Left renal pelvis (tissue), 4 donors: ENCODE measurements at places on chromosomes 5 and 9. TPM values are rescaled to one million over a fixed set of nuclear protein-coding genes. Genes with fewer than 3 reads are reported as not detected.

DNA sequence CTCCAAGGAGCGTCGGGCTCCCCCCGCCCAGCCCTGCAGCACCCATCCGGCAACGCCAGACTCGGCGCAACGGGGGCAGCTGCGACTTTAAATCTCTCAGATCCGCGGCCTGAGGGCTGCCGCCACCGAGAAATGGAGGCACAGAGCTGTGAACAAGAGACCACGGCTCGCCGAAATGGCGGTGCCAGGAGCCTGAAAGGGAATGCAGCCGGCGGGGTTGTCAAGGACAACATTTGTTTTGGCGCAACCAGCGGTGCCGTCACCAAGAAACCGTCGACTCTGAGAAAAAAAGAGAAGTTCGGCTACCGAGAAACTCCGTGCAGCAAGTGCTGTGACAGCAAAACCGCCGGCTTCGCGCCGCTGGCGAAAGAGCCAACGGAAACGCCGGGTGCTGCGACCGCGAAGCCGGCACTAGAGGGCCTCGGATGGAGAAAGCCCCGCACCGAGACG, 2.1 kb upstream of the ANXA2R start:
- no peak for DNase-seq

Gene RELL2
- polyA plus RNA-seq = 0.76 TPM

DNA sequence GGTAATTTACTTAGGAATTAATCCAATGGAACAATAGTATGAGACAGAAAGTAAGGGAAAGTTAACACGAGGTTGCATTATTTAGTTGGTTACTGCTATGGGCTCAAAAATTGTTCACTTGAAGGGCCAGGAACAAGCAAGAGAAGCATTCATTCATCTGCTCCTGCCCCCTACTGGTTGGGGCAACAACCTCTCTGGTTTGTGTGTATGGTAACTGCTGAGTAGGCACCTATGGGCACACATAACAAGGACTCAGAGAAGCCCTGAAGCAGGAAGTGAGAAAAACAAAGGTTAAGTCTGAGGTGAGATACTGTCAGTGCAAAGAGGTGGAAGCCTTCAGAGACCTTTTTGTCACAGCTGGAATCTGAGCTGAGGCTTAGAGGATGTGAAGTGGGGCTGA, 34.4 kb upstream of the RANBP6 start:
- no peak for DNase-seq

DNA sequence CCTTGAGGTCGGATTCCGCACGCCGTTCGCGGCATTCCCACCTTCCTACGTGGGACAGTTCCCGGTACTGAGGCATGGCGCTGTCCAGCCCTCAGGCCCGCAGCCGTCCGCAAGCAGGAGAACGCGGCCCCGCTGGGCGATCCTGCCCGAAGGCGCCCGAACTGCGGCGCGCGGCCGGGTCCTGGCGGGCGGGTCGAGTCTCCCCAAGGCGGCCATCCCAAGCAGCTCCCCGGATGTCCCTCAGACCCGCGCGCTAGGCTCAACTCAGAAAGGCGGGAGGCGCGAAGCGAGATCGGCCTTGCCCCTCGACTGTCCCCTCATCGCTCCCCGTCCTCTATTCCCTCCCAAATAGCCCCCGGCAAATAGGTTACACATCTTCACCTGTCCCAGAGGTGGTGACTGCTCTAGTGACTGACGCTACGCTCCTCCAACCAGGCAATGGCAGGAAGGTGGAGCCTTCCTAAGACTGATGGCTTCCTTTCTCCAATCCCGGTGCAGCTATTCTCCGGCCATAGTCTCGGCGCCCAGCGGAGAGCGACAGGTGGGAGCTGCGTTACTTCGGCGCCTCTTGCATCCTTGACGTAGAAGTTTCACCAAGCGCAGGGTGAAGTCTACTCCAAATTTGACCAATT, 787 bp upstream of the ANKHD1 start:
- peak; percentile 96 for DNase-seq

DNA sequence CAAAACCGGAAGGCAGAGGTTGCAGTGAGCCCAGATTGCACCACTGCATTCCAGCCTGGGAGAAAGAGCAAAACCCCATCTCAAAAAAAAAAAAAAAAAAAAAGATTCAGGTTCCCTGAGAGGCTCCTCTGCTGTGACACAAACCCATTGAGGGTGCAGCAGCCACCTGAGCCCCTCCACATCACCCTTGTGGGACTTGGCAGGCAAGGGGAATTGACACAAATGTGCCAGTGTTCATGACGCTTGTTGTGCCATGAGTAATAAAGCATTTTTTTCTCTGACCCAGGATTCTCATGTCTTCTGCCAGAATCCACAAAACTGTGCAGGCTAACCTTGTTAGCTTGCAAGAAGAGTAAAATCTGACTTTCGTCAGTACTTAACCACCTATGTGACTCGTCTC, 149.6 kb downstream of the TTC39B start:
- DNase-seq = no peak

- no peak for DNase-seq
These were observed 294.2 kb upstream of the CYLC2 start for GRCh38 chr9:102700936-102701335.

Gene CCDC192
- polyA plus RNA-seq = 0.73 TPM

DNA sequence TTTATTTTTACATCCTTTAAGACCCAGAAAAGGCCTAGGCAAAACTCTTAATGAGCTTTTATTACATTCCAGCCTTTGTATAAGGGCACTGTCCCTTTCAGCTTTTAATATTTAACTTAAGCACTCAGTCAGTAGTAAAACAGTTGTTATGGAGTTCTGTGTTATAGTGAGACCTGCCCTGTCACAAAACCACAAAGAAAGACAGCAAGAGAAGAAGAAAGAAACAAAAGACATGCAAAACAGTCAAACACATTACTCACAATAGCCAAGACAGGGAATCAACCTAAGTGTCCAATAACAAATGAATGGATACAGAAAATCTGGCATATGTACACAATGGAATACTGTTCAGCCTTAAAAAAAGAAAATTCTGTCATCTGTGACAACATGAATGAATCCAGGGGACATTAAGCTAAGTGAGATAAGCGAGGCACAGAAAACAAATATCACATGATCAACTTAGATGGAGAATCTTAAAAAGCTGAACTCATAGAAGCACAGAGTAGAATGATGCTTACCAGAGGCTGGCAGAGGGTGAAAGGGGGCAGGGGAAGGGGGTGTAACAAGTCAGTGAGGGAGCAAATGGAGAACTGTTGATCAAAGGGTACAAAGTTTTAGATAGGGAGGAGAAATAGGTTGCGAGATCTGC, 63.8 kb upstream of the CCNG1 start:
- no peak for DNase-seq

Gene GPR150
- not detected for polyA plus RNA-seq

Gene FOXI1
- 0.11 TPM for polyA plus RNA-seq

DNA sequence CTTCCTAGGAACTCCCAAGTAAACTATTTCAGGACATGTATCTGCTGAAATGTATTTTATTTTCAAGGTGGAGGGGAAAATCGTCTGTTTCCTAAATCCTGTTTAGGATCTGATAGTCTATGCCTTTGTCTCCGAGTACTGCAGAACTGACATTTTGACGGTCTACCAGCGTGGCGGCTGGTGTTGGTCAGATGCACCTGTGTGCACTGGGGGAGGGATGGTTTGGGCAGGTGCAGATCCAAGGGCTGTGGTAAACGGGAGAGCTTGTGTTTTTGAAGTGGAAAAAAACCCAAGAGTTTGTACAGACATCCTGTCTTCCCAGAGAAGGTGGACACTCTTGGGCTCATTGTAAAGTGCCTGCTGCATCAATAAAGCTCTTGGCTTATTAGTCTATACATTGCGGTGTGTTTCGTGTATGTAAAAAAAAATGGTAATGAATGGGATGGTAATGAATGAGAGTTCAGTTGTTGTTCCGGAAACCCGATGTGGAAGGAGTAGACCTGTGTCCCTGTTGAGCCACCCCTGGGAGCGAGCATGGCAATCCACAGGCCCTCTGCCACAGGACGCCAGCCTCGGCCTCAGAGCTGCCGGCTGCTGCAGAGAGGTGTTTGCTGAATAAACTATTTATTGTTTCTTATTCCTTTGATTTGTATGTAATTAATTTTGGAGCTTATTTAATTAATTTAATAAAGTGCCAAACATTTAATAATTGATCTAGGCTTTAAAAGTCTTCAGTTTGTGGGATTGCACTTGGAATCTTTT, 15.3 kb downstream of the ARPC5L start:
- no peak for DNase-seq

DNA sequence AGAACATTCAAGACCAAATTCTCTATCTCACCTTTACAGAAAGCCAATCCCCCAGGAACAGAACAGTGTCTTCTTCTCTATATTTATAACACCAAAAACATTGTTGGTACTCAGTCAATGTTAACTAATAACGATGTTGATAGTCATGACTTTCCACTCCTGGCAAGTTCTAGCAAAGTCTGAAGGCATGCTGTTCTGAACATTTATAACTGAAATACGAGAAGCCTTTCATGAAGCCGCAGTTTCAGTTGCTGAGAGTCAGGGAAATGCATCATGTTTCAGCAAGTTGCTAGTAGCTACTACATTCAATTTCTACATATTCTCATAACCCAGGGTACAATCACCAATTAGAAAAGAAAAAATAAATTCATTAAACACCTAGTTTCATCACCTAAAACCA, 301.4 kb downstream of the PDE4D start:
- no peak for DNase-seq

Gene CD274
- 0.67 TPM for polyA plus RNA-seq

- no peak for DNase-seq
These were observed 107.3 kb upstream of the SPIN1 start for GRCh38 chr9:88280816-88281382.

Gene LCNL1
- not detected for polyA plus RNA-seq

DNA sequence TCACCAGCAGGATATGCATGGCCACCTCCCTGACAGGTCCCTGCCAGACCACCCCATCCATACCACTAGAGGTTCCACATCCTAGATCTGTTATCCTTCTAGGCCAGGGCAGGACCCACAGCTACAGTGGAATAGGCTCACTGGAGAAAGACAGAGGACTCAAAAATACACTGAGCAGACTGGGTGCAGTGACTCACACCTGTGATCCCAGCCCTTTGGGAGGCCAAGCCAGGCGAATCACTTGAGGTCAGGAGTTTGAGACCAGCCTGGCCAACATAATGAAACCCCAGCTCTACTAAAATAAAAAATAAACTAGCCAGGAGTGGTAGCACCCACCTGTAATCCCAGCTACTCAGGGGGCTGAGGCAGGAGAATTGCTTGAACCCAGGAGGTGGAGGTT, 56.5 kb upstream of the TESK1 start:
- DNase-seq = no peak

DNA sequence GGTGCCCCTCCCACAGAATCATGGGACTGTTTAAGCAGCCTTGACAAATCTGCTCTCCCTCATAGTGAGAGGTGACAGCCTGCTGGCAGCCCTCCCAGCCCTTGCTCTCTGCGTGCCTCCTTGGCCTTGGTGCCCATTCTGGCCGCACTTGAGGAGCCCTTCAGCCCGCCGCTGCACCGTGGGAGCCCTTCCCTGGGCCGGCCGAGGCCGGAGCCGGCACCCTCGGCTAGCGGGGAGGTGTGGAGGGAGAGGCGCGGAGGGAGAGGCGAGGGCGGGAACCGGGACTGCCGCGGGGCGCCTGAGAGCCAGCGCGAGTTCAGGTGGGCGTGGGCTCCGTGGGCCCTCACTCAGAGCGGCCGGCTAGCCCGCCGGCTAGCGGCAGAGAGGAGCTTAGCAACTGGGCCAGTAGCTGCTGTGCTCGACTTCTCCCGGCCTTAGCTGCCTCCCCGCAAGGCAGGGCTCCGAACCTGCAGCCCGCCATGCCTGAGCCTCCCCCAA, 125.9 kb upstream of the MYO10 start:
- DNase-seq = no peak

DNA sequence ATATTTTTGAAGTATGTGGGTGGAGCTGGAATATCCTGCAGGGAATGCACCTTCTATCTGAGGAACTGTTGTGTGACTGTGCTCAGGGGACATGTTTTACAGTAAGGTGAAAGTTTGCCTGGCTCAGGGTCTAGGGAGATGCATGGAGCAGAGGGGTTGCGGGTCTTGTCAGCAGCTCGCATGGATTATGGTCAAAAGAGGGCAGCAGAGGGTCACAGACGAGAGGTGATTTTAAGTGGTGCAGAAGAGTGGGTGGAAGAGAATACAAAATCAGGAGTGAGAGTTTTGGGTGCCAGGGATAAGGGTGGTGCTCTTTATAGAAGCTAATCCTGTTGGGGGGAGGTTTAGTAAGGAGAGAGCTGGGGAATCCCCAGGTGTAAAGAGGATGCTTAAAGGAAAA, 53.5 kb upstream of the GRIN3A start:
- DNase-seq = peak; percentile 45

Gene GARIN3
- not detected for polyA plus RNA-seq

Gene KLF4
- 8.5 TPM for polyA plus RNA-seq

- no peak for DNase-seq
These were observed 224.6 kb downstream of the AGTPBP1 start for GRCh38 chr9:85516976-85517637.

GRCh38 chr5:428219-428618, 14.8 kb upstream of the EXOC3 start:
- DNase-seq = no peak

DNA sequence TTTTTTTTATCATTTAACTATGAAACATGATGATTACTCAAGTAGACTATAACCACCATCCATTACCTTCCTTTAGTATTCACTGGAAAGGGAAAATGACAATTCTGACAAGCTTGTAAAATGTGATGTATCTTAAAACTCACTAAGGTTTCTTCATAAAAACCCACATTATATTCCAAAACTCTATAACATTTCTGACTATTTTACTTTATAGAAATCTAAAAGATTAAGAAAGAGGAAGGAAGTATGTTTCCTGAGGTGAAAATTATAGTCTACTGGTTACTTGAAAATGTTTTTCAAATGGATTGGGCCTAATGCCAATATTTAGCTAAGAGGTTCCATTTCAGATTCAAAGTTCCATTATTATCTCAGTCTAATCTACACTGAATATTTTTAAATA, 1982.2 kb upstream of the C9orf72 start:
- no peak for DNase-seq

- DNase-seq = no peak
These were observed 498.4 kb upstream of the TUSC1 start for GRCh38 chr9:26176628-26177027.

DNA sequence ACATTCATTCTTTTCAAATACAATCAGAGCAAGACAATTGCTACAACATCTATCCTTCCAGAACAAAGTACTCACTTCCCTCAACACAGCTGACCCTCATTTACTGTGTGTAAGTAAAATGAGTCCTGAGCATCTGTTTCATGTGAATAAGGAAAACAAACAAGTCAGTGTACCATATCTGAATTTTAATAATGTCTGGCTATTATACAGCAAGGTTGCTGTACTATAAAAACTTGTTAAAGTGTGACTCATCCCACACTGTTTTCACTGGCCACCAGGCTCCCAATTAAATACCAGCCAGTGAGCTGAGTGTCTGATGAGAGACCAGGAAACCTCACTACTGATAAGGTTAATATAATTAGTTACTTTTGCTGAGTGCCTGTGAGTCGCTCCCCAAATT, 339.8 kb downstream of the AGTPBP1 start:
- no peak for DNase-seq

GRCh38 chr5:73962801-73963425, 336.9 kb downstream of the ARHGEF28 start:
- no peak for DNase-seq
